ENCODE measurements at places on chromosomes 5 and 9.
A peak's percentile ranks its signal among the peaks of the same experiment; 100 is the strongest.

GRCh38 chr5:37859805-37860204 is 20.0 kb upstream of the GDNF start:
- no peak for DNase-seq

- DNase-seq = no peak
Measured at GRCh38 chr5:93582677-93583438, at the start of gene NR2F1. Gene NR2F1 (plus strand): TSS chr5:93583222. CDS start chr5:93585024, 1,802 bp downstream.

DNA sequence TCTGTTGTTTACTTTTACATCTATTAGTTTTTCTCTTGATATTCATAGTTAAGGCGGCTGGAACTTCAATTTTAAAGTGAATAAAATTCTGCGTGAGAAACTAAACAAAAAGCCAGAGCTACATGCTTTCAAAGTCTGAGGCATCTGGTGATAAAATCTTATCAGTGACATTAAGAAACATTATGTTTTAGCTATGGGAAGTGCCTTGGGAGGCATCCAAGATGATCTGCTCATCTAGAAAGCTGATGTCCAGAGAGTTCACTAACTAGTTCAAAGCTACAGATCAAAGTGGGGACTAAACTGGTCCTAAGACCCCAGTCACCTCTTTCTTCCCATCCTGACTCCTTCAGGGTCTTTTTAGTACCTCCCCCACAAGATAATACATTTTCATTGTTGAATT is 37.2 kb downstream of the MRPS27 start:
- no peak for DNase-seq

- no peak for DNase-seq
Measured at GRCh38 chr5:72720205-72720604, 96.3 kb upstream of the TNPO1 start.

DNA sequence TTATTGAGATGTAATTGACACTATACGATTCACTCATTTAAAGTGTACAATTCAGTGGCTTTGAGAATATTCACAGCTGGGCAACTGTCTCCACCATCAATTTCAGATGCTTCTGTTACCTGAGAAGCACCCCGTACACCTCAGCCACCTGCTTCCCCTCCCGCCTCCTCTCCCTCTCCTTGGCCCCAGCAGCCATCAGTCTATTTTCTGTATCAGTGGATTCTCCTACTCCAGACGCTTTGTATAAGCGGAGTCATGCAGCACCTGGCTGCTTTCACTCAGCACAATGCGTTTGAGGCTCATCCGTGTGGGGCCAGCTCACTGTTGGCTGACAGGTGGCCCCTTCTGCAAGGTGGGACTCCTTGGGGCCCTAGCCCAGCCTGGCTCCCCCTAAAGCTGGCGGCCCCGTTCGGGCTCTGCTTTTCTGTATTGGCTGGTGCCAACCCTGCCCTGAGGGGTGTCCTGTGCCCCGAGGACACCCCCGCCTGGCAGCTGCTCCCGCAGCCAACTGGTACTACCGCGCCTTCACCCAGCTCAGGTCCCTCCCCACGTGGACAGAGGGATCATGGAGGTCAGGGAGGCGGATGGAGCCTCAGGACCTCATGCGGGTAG is 124.4 kb upstream of the COL5A1 start:
- no peak for DNase-seq

GRCh38 chr9:114386886-114387679 is 699 bp downstream of the AKNA start:
- peak; percentile 41 for DNase-seq

GRCh38 chr5:143398451-143399237 is 4.8 kb downstream of the NR3C1 start:
- DNase-seq = no peak

- no peak for DNase-seq
Measured at GRCh38 chr5:64074533-64074932, 91.1 kb upstream of the RNF180 start.

- no peak for DNase-seq
Measured at GRCh38 chr5:38465061-38465460, 91.4 kb downstream of the LIFR start.

DNA sequence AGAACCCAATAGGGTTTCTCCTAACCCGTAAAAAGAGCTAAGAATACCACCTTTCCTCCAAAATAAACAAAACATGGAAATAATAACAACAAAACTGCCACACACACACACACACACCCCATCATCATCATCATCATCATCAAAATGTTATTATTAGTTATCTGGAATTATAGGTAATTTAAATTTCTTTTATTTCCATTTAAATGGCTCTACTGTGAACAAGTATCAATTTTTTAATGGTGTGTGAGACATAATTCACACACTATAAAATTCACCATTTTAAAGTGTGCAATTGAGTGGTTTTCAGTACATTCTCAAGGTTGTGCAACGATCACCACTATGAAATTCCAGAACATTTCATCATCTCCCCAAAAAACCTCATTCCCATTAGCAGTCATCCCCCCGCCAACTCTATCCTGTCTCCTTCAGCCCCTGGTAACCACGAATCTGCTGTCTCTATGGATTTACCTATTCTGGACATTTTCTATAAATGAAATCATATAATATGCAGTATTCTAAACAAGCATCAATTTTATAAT is 172.7 kb downstream of the ROR2 start:
- DNase-seq = no peak

DNA sequence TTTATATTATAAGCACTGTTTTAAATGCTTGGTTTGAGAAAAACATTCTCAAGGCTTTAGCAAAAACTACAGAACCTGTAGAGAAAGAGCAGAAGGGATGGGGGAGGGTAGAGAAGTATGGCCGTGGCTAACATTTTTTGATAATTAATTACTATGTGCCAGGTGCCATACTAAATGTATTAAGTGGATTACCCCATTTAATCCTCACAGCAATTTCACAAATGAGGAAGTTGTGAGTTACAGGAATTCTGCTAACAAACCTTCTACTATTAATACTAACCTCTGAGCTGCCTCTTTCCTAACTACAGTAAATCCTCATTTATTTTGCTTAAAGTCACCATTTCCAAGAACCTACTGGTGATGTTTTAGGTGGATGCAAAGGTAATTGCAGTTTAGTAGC is 157.9 kb downstream of the RNF180 start:
- no peak for DNase-seq

DNA sequence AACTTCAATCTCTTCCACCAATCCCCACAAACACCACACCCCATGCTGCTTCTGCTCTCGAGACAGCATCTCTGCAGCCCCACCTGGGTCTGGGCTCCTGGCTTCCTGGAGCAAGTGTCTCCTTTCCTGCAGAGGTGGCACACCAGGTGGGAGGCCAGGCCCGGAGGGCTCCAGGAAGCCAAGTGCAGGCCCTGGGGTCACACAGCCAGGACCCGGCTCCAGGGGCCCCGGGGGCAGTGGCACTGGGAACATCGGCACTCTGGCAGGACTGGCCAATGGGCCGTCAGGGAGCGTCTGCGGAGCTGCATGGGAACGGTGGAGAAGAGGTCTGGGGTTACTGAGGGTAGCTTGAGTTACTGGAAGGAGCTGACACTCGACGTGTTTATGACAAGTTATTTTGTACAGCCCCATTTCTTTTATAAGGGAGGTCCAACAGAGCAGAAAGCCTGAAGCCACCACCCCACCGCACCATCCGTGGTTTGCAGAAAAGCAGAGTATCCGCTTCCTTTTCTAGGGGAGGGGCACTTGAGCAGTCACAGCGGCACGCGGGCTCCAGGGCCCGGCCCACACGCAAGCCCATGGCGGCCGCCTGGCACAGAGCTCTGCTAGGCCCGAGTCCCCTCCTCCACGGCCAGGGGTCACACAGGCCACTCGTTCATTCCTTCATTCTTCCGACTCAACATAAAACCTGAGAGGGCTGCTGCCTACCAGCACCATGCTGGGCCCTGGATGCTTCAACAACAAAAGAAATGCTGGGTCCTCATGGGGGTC is 14.6 kb upstream of the INPP5E start:
- DNase-seq = peak; percentile 3

- DNase-seq = no peak
Measured at GRCh38 chr9:80957801-80958200, 731.5 kb downstream of the TLE1 start.

DNA sequence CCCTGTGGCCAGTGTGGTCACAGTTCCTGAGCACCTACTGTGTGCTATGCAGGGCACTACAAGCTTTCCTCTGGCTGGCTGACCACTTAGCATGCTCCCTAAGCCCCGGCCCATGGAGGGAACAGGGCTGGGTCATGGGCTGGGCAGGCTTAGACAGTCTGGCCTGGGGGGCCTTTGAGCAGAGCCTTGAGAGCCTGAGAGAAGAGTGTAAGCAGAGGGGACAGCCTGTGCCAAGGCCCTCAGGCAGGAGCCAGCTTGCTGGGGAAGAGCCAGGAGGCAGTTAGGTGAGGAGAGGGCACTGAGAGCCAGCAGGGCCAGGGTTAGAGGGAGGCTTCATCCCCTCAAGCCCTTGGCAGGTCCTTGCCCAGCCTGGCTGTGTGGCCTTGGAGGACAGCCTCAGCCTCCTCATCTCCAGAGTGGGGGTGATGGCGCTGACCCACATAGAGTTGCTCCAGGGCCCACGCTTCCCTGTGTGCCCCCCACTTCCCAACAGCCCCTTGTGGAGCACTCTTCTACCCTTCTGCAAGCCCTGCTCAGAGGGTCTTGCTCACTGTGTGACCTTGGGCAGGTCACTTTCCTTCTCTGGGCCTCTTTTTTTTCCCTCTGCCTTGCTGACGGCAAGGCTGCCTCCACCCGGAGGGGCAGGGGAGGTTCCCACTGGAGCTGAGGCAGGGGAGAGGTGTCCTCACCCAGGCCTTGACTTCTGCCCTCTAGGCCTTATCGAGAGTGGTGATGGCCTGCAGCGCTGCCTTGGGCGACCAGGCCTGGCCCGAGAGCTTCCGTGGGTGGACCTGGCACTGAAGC is 107.1 kb downstream of the PHF2 start:
- no peak for DNase-seq

DNA sequence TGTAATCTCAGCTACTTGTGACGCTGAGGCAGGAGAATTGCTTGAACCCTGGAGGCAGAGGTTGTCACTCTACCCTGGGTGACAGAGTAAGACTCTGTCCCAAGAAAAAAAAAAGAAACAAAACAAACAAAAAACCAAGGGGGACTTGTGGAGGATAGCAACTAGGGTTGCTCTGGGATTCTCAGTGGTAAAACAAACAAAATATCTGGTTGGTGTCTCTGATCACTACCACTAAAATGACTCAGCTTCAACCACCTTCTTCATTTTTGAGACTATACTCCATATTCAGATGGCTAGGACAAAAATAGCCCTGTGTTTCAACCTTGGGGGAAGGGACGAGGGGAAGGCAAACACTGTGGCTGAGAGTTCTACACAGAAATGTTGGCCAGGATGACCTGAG is 110.3 kb downstream of the ARRDC3 start:
- DNase-seq = no peak

GRCh38 chr9:105832096-105832710 is 137.9 kb downstream of the TMEM38B start:
- no peak for DNase-seq

DNA sequence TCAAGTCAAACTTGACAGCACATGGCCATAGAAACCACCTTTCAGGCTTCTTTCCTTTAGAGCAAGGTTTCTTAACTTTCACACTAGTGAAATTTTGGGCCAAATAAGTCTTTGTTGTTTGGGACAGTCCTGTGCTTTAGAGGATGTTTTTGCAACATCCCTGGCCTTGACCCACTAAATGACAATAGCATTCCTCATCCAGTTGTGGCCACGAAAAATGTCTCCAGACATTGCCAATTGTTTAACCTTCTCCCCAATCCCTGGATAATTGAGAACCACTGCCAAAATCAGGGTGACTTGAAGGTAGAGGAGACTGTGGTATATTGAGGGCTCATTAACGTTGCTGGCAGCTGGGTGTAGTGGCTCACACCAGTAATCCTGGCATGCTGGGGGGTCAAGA is 72.0 kb downstream of the ALDH1A1 start:
- no peak for DNase-seq

DNA sequence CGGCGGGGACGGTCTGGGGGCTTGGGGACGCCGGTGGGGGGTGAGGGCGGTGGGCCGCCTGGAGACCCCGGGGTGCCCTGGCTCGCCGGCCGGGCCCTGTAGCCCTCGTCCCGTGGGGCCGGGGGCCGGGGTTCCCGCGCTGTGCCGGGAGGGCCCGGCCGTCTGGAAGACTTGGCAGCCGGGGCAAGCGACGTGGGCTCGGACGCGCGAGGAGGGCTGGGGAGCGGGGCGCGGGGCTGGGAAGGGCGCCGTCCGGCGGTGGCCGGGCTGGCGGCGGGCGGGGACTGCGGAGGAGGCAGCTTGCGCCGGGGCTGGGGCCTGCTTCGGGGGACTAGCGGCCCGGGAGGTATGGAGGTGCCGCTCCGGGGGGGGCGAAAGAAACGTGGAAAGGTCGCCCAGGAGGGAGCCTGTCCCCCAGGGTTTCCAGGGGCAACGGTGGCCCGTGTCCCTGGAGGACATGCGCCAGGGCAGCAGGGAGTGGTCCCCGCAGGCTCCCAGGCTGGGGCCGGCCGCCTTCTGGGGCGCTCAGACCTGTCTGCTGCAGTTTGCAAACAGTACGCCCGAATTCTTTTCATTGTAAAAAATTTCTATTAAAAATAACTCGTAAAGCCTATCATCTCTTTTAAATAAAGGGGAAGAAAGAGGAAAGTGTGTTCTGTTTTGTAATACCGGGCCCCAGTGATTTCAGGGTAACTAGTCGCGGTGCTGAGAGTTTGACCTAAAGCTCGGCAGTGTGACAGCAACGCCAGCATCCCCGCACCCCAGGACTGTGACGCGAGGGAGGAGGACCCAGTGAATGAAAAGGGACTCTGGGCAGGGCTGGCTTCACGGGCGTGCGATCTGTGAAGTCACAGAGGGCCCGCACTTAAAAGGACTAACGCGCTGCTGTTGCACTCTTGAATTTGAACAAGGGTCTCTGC is 752 bp upstream of the ANKH start:
- peak; percentile 13 for DNase-seq

GRCh38 chr5:11378461-11378860 is 525.8 kb downstream of the CTNND2 start:
- DNase-seq = no peak

GRCh38 chr5:78667461-78668103 is 19.0 kb upstream of the LHFPL2 start:
- DNase-seq = no peak

DNA sequence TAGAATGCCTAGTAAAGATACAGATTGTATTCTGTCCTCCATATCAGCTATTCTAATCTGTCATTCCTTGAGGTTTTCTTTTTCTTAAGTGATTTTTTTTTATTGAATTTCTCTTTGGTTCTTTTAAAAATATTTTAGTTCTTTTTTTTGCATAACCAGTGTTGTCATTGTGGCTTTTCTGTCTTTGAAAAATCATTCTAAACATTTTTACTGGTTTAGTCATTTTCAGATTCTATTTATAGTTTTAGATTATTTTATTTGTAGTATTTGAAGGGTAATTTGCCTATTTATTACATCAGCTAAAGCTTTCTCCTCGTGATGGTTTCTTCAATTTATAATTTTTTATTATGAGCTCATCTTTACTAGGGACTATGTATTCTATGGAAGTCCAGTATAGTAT is 78.1 kb downstream of the NDUFAF2 start:
- DNase-seq = no peak

- no peak for DNase-seq
Measured at GRCh38 chr5:68424799-68425537, 209.4 kb downstream of the PIK3R1 start.

GRCh38 chr5:168908207-168908606 is 329.0 kb upstream of the PANK3 start:
- no peak for DNase-seq

Measured in CD8-positive, alpha-beta T cell (primary cell).